T-helper 17 cell (primary cell): ENCODE measurements at places on chromosomes 7 and 10. TPM values are rescaled to one million over a fixed set of nuclear protein-coding genes. Genes with fewer than 3 reads are reported as not detected.

DNA sequence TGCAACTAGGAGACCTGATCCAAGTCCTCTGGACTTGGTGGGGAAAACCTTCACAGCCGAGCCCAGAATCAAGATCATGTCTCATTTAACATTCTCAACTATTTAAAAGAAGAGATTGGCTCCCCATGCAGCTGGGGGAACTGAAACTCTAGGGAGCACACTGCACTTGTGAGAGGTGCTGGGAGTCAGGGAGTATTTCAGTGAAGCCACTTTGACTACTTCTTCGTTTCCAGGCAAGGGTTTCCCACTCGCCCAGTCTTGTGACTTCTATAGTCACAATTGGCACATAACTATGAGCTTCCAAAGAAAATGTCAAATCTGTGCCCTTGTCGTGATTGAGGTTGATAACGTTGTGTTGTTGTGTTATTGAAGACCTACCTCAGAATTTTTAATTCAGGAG is 62.9 kb downstream of the AKR1B1 start:
- no peak for DNase-seq

DNA sequence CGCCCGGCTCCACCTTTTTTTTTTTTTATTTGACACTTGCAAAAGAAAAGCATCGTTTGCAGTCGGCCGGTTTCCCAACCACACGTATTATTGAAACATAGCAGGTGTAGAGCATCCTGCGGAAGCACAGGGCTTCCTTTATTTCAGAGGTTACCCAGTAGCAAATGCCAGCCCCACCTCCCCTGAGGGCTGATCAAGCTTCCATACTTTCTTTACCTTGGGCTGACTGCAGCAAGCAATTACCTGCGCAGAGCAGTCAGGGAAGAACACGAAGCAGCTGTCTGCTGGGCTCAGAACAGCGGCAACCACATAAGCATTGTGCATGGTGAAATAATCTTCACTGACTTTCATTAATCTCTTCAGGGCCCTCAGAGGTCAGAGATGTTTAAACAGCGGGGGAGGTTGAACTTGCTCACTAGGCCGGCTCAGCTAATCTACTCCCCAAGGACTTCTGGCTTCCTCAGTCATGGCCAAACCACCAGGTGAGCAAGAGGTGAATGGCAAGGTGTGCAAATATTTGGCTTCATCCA is 784.7 kb upstream of the AUTS2 start:
- no peak for DNase-seq

DNA sequence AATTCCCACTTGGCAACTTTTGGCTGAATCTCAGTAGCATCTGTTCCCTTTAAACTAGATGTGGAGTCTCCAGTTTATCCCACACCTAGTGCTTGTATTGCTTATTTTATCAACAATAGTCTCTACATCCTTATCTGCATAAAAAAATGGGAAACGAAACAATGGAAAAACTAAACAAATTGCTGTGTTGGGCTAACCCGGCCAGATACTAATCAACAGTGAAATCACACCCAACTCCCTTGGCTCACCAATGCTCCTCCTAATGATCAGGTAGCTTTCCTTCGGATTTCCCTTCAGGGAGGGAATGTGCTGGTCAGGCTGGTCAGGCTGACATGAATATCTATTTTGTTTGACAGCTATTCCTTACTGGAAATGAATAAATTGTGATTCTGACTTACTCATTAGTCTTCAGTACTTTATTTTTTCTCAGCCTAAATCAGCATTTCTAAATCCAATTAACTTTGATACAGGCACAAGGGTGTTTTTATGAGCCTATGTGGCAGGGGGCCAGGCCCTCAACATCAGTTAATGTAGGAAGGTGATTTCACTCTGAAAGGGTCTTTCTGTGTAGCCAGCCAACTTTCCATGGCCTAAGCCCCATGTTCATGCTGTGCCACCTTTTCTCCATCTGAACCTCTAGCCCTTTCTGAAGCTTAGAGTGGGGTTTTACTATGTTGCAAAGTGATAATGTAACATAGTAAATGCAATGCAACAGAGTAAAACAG is 170.5 kb upstream of the NPSR1 start:
- DNase-seq = no peak

- DNase-seq = no peak
These were observed 107.6 kb downstream of the PRKAG2 start for GRCh38 chr7:151769188-151769821.

DNA sequence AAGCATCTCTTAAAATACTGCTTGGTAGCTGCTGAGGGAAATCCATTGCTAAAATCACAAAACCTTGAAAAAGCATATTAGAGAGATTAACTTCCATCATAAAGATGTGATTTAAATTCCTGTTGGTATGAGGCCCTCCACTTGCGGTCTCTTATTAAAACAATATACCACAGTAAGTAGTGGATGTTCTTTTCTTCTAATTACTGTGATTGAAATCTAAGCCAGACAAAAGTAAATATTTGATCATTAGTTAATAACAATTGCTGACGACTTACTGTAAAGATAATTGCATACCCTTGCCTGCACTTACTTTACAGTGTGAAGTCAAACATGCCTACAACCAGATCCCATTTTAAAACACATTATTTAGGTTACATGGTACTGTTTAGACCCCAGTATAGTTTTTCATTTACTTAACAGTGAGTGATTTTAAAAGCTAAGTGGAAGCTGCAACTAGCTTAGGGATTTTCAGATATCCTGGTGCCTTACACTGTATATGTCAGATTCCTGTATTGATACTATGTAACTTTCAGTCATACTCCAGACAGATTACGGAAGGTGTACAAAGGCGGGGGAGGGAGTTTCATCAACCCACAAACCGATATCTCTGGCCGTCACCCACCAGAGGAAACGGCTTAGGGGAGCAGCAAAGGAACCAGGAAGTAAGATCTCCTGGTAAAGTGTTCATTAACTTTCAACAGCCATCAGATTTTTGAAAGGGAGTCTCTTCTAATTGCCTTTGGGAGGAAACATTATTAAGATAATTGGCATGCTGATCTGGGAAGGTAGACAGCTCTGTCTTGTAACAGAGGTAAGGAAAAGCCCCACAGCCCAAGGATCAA is 986 bp downstream of the NRP1 start:
- no peak for DNase-seq

Gene HOXA11
- total RNA-seq = not detected
